ENCODE measurements at places on chromosomes 4 and X.

DNA sequence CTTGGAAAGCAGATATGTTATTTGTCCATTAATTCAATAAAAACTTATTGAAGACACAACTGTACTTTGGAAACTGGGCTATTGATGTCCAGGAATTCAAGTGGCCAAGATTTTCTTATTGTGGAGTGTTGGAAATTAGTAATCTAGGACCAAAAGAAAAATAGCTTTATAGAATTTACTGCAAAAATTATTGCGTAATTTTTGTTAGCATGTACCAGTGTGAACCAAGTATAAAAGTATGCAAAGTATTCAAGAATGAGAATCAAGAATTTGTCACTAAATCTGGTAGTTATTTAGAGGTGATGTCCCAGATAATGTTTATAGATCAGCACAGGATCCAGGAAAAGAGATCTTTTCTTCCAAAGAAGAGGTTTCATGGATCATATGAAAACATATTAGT, 468.9 kb upstream of the CTSO start:
- no peak for DNase-seq

- no peak for DNase-seq
Measured at GRCh38 chrX:47489507-47490275, 6.7 kb upstream of the ZNF41 start.

- no peak for DNase-seq
Measured at GRCh38 chr4:110172972-110173371, 25.4 kb downstream of the ELOVL6 start.

DNA sequence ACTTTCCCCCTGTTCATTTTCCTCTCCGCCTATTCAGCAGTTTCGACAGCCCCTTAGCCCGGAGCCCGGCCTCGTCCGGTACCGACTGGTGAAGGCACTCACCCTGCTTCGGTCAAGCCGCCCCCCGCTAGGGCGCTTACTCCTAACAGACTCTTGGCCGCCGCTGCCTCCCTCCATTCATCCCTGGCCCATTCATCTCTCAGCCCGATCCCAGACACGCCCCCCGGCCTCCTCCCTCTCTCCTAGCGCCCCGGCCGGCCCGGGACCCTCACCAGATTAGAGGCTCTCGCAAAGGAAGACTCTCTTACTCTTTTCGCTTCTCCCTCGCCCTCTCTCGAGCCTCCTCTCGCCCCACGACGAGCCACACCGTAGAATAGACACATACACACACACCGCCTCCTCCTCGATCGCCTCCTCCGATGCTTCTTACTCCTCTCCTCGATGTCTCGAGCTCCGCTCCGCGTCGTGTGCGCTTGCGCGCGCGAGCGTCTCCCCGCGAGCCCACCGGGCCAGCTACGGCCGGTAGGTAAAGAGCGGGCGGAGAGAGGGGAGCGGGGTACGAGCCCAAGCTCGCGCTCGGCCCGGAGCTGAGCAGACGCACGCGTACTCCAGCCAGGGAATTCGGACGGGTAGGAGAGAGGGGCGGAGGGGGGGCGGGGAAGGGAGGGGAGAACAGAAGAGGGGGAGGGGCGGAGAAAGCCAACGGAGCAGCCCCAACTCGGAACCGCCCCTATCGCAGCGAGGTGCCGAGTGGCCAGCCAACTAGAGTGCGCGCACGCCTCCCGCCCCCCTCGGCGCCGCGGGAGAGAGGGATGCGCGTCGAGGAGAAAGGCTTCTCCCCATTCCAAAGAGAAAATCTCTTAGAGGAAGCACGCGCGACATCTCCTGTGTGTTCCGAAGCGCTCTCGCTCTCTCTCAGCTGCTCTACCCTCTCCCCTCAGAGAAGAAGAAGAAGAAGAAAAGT, at the start of gene WNK3:
TSS of gene WNK3 (minus strand) at position 633 of the 964 bp plus-strand sequence.
- no peak for DNase-seq

GRCh38 chr4:149343614-149344013, 472.0 kb downstream of the IQCM start:
- no peak for DNase-seq

- no peak for DNase-seq
Measured at GRCh38 chr4:186058253-186058979, 10.5 kb upstream of the TLR3 start.

- no peak for DNase-seq
Measured at GRCh38 chrX:120791013-120791643, 84.5 kb downstream of the CT47B1 start.

- DNase-seq = no peak
Measured at GRCh38 chr4:145093638-145094037, 4.4 kb downstream of the ANAPC10 start.

GRCh38 chrX:23797371-23798128, 14.6 kb downstream of the SAT1 start:
- no peak for DNase-seq

- DNase-seq = no peak
Measured at GRCh38 chr4:54169176-54169575, 59.9 kb upstream of the PDGFRA start.

DNA sequence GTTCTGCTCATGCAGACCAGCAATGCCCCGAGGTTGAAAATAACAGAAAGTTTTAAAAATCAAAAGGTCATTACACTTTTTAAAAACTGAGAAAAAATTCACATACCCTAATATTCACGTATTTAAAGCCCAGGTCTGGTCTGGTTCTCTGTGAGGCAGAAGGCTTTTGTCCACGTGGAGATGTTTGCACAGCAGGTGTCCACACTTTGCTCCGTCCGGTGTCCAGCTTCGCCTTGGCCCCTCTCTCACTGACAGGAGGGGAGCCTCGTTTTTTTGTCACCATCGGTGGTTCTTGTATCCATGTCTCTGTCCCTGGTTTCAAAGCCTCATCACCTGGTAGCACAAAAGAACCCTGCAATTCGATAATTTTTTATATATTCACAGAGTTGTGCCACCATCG, 434.6 kb upstream of the FRG1 start:
- no peak for DNase-seq

GRCh38 chr4:80255329-80256095, 11.0 kb upstream of the FGF5 start:
- no peak for DNase-seq

GRCh38 chrX:150966235-150966634, 16.9 kb upstream of the HMGB3 start:
- DNase-seq = no peak

DNA sequence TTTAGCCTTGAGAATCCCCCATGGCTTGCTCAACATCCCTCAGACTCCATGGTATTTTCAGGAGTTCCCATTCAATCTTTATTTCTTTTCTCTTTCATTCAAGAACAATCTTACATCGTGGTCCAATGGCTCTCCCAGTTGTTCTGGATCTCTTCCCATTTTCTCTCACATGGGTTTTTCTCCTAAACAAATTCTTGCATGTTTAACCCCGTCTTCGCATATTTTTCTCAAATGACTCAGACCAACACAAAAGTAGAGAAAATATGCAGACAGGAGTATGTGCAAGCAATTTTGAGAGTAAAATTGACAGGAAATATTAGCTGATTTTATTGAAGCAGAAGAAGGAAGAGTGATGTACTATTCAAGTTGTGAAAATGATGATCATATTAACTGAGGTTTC, 396.4 kb upstream of the TRAM1L1 start:
- DNase-seq = no peak

DNA sequence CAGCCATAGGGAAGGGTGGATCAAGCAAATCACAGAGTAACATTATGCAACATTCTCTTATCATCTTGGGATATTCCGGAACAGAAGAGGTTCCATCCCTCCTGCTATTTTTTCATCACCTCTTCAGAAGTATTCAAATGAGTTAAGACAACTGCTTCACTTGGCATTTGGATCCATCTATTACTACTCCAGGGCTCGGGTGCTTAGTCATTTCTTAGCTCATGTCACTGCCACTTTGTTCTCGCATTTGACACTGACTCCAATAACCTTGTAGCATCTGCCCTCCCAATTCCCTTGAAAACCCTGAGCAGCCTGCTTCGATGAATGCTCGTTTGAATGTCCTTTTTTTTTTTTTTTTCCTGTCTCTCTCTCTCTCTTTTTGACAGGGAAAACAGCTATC, 114.9 kb downstream of the PPARGC1A start:
- DNase-seq = no peak

- DNase-seq = no peak
Measured at GRCh38 chr4:113112338-113112978, 63.0 kb downstream of the ANK2 start.

DNA sequence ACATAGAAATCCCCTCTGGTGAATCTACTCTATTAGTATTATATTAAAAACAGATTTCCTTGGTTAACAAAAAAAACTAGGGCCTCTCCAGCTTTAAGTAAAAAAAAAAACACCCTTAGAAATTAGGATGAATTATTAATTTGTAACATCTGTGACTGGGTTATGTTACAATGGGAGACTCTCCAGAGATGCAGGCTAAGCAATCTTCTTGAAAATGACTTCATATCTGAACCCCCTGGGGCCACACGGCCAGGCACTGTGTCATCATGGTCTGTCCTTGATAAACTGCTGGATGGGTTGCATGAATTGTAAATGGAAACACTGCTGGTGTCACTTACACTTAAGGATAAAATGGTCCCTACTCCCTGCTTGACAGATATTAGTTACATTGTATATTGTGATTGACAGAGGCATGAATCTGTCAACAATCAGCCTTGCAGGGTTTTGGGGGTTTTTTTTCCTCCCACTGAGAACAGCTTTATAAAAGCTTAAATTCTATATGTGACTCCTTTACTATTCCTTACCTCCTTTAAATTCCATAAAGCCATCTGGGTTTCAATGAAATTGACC, 49.1 kb downstream of the PRKG2 start:
- no peak for DNase-seq

DNA sequence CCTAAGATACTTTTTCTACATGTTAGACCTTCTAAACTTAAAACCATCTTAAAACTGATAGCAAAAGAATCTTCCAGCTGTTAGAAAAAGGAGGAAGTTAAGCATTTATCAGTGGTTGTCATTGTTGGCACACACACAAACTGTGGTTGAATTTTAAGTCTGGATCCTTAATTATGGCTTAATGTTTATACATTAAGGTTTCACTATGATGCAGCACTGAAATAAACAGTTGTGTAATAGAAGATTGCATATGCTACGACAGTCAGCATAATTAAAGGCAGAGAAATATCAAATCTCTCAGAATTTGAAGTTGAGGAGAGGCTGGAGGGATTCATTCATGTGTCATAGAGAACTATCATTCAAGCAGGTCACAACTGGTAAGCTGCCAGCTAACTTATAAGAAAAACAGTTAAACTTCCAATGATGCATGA, 32.3 kb downstream of the ADGRA3 start:
- DNase-seq = no peak

DNA sequence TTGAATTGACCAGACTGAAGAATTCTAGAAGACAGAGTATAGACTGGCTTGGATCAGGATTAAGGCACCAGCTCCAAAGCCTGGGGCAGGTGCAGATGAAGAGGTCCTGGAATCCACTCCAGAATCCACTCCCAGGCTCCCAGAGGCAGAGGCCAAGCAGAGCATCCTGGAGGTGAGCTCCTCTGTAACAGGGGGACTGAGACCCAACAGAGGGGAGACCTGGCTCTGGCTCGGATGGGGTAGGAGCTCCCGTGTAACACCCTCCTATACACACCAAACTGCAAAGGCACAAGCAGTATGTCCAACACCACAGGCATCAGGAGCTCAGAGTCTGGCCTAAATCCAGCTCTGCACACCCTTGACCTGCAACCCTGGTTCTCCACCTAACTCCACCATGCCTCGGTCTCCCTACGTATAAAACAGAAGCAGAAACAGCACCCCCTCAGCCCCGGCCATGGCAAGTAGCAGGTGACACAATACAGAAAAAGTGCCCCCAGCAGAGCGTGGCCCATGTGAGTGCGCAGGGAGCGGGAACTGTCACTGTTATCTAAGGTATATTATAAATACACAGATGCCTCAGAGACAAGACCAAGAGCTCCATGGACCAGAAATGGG, 14.9 kb downstream of the RNF212 start:
- DNase-seq = no peak

DNA sequence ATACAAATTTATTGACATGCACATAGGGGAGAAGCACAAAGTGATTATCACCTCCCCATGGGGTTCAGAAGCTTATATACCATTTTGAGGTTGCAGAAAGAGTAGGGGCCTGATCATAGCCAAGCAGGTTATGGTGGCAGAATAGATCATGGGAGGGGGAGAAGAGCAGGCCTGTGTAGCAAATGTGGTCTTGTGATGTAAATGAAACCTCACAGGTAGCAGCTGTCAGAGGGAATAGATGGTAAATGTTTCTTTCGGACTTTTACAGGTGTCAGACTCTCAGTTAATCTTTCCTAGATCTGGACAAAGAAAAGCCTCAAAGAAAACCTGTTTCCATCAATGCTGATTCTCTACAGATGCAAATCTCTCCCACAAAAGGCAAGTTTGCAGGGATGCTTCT, 84.4 kb downstream of the CFAP299 start:
- DNase-seq = no peak

- DNase-seq = no peak
Measured at GRCh38 chr4:6172093-6172926, 28.0 kb downstream of the JAKMIP1 start.

GRCh38 chrX:116272861-116273260, 102.3 kb downstream of the AGTR2 start:
- no peak for DNase-seq

GRCh38 chrX:28177202-28177601, 196.0 kb upstream of the DCAF8L1 start:
- no peak for DNase-seq

DNA sequence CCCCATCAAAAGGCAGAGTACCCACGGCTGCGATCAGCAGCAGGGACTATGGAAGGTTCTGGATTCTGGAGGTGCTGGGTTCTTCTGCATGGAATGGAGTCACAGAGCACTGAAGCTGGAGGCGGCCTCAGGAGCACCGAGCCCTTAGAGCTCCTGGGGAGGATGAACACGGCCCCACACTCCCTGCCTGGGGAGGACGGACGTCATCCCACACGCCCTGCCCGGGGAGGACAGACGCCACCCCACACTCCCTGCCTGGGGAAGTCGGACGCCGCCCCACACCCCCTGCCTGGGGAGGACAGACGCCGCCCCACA, 9.9 kb downstream of the LRPAP1 start:
- DNase-seq = no peak

GRCh38 chrX:151762802-151763201, 28.3 kb downstream of the CNGA2 start:
- no peak for DNase-seq

DNA sequence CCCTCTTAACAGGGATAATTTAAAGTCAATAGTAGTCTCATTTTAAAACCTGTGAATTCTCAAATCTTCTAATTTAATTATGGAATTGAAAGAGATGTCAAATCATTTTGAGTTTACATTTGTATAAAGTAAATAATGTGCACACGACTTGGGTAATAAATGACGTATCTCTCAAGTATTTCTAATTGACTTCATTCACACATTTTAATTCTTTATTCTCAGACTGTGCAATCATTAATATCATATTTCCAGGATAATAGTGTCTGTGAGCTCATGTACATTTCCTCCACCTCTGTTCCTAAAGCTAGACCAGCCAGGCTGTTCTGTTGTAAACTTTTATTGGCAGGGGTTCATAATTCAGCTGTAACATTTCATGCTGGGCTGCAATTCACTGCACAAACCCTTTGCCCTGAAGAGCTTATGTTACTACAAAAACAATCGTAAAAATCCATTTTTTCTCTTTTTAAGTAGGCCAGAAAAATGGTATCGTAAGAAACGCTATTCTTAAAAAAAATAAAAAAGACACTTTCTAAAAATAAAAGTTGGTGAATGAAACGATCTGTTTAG, 1103.1 kb upstream of the TENM3 start:
- DNase-seq = no peak

- DNase-seq = no peak
Measured at GRCh38 chr4:92235731-92236130, 68.0 kb upstream of the GRID2 start.

All from Jurkat, Clone E6-1 (cell line).